ENCODE measurements at places on chromosomes 11 and 22. TPM values are rescaled to one million over a fixed set of nuclear protein-coding genes. Genes with fewer than 3 reads are reported as not detected.
A peak's percentile ranks its signal among the peaks of the same experiment; 100 is the strongest.

GRCh38 chr11:131561501-131561900, 191.1 kb downstream of the NTM start:
- peaks cover 43% of the 10 kb centered on the region for H3K27me3 ChIP-seq
- no peaks in the 10 kb centered on the region for H3K4me1 ChIP-seq
- no peak overlapping the region for H3K27ac ChIP-seq
- H3K36me3 ChIP-seq, result no peaks in the 10 kb centered on the region

DNA sequence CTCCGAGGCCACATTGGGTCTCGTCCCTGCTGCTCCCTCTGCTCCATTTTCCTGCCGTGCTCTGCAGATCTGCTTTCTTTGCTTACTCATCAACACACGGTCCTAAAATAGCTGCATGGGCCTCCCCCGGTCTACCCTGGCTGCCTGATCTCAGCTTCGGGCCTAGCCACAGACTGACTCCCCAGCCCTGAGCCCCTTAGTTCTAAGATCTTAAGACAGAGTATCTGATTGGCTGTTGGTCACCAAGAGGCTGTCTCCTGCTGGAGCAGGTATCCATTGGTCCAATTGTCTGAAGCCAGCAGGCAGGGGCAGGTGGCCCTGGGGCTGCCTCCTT, 53.7 kb upstream of the NECTIN1 start:
- H3K27me3 ChIP-seq, result peaks cover 9% of the 10 kb centered on the region
- H3K27ac ChIP-seq, result no peak overlapping the region
- DNase-seq, result peak; percentile 66
- peaks cover 4% of the 10 kb centered on the region for H3K4me1 ChIP-seq
- H3K4me3 ChIP-seq, result no peak overlapping the region

- H3K27me3 ChIP-seq, result peaks cover 55% of the 10 kb centered on the region
- H3K4me3 ChIP-seq, result no peak overlapping the region
- no peak for DNase-seq
These were observed 55.2 kb downstream of the SC5D start for GRCh38 chr11:121347813-121348212.

DNA sequence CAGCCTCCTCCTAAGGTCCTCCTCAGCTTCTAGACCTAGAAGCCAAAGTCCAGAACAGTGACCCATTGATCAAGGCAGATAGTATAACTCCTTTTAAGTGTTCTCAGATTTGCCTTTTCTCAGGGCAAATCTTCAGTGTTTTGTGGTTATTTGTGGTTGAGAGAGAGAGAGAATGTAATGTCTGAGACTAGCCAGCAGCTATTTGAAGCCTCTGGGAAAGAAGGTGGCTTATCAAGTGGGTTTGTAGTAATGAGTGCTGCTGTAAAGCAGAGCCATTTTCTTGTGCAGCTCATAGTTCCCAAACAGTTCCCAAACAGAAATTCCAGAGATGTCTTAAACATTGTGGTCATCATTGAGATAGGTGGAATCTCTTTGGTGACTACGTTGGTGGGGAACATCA, 89.5 kb downstream of the RNF169 start:
- no peak overlapping the region for H3K27ac ChIP-seq
- DNase-seq, result no peak
- H3K4me1 ChIP-seq, result 0 out of 2 replicates have a peak, but pooled peaks cover 4% of the 10 kb centered on the region
- H3K4me3 ChIP-seq, result no peak overlapping the region
- H3K27me3 ChIP-seq, result no peaks in the 10 kb centered on the region
- peaks cover 26% of the 10 kb centered on the region for H3K36me3 ChIP-seq

DNA sequence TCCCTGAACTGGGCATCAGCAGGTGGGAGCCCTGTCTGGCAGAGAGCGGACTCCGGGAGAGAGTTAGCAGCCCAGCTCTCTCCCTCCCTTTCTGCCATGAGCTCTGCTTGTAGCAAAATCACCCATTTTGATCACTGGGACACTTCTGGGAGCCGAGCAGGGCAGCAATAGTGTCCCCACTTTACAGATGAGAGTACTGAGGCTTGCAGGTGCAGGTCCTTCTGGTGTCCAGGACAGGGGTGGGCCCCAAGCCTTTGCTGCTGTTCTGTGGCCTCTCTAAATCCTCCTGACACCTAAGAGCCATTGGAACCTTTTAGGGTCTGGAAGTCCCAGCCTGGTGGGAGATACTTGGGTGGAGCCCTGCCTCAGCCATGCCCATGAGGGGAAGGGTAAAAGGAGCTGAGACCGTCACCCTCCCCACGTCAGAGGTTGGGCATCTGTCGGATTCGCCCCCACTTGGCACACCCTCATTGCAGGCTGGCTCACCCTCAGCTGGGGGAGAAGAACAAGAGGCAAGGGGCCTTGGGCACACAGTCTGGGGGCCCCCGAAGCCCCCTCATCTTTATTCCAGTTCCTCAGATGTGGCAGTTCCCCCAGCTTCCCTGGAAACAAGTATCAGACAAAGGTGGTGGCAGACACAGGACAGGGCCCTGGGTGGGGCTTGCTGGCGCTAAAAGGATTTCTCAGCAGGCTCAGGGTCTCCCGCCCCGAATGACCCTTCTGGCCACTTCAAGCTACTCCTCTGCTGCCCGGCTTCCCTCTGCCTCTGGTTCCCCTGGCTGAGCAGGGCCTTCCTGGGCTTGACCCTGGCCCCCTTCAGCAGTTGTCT, 4.5 kb downstream of the RIN1 start:
- no peak overlapping the region for H3K4me3 ChIP-seq
- no peaks in the 10 kb centered on the region for H3K36me3 ChIP-seq
- H3K4me1 ChIP-seq, result peaks cover 23% of the 10 kb centered on the region
- no peak for DNase-seq
- H3K27me3 ChIP-seq, result no peaks in the 10 kb centered on the region
- no peak overlapping the region for H3K27ac ChIP-seq

- H3K4me3 ChIP-seq, result no peak overlapping the region
- H3K4me1 ChIP-seq, result peaks cover 8% of the 10 kb centered on the region
- no peaks in the 10 kb centered on the region for H3K27me3 ChIP-seq
- no peak overlapping the region for H3K27ac ChIP-seq
- DNase-seq, result peak; percentile 82
- no peaks in the 10 kb centered on the region for H3K36me3 ChIP-seq
These were observed 81.3 kb downstream of the CLPB start for GRCh38 chr11:72352859-72353551.

DNA sequence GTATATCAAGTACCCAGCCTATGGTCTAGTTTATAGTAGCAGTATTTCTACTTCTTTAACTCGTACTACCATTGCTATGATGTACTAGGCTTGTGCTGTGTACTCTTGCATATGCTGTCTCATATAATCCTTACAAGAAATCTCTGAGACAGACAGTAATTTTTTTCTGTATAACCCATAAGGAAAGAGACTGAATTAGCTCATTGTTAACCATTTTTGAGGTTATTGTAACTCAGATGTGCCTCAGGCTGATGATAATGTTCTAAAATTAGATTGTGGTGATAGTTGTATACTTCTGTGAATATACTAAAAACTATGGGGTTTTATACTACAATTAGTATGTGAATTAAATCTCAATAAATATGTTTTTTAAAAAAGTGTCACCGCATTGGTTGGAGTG, 112.2 kb upstream of the RRM1 start:
- no peak for DNase-seq
- no peaks in the 10 kb centered on the region for H3K4me1 ChIP-seq
- H3K36me3 ChIP-seq, result no peaks in the 10 kb centered on the region
- no peak overlapping the region for H3K4me3 ChIP-seq
- no peaks in the 10 kb centered on the region for H3K27me3 ChIP-seq

GRCh38 chr11:116596346-116597260, 176.2 kb downstream of the BUD13 start:
- no peak overlapping the region for H3K27ac ChIP-seq
- no peak overlapping the region for H3K4me3 ChIP-seq
- peaks cover 14% of the 10 kb centered on the region for H3K27me3 ChIP-seq
- no peaks in the 10 kb centered on the region for H3K36me3 ChIP-seq

DNA sequence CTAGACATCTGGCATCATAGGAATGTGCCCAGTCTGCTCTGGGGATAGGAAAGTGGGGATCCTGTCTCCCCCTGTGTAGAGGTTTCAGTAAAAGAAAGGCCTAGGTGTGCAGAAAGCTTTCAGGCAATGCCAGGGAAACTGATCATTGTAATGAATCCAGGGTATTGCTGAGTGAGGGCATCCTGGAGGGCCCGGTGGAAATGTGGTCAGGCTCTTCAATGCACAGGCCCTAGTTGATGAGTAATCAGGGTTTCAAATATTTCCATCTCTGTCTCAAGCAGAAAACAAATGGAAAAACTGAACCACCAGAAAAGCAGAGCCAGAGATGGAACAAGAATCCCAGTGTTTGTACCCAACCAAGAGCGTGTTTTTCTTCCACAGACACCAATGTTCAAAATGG, 2.0 kb downstream of the CD3E start:
- H3K27ac ChIP-seq, result no peak overlapping the region
- H3K4me1 ChIP-seq, result no peaks in the 10 kb centered on the region
- no peaks in the 10 kb centered on the region for H3K36me3 ChIP-seq
- H3K27me3 ChIP-seq, result peaks cover 25% of the 10 kb centered on the region

GRCh38 chr11:84645988-84646694, 981.0 kb downstream of the DLG2 start:
- H3K4me3 ChIP-seq, result no peak overlapping the region
- DNase-seq, result no peak
- H3K27ac ChIP-seq, result no peak overlapping the region
- H3K27me3 ChIP-seq, result no peaks in the 10 kb centered on the region

DNA sequence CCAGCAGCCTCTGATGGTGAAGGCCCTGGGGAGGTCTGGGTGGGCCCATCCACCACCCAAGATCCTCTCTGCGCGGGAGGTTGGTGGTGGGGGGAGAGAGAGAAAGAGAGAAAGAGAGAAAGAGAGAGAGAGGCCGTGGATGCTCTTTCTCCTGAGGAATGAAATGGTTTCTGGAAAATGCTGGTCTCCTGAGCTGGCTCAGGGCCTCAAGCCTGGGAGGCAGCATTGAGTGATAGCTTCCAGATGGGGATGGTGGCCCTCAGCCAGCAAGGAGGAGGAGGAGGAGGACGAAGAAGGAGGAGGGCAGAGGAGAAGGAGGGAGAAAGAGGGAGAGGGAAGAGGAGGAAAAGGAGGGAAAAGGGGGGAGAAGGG, 4.6 kb downstream of the TSPAN32 start:
- peak; percentile 73 for DNase-seq
- H3K27me3 ChIP-seq, result no peaks in the 10 kb centered on the region

- no peaks in the 10 kb centered on the region for H3K36me3 ChIP-seq
- H3K4me3 ChIP-seq, result no peak overlapping the region
- H3K4me1 ChIP-seq, result no peaks in the 10 kb centered on the region
- no peak for DNase-seq
- no peaks in the 10 kb centered on the region for H3K27me3 ChIP-seq
These were observed 7.4 kb upstream of the CREBZF start for GRCh38 chr11:85672105-85672902.

DNA sequence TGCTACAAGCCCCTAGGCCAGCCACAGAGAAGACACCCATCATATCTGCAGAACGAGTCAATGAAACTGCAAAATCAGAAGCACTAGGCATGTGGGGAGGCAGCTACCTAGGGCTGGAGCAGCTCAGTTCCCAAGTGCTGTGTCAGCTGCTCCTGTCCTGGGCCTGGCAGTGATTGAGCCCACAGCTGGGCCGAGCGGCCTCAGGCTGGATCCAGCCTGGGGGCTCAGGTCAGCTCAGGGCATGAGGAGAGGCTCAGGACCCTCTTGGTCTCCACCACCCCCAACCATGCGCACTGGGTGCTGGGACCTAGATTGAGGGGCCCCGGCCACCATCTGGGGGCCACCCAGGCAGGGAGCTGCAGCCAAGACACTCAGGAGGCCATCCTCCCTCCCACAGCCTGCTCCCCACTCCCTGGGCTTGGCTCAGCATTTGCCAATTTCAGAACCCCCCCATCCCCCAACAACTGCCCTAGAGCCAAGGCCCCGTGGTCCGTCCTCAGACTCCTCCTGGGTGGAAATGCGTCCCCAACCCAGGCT, 2.4 kb upstream of the TNNT3 start:
- peaks cover 3% of the 10 kb centered on the region for H3K27me3 ChIP-seq
- no peaks in the 10 kb centered on the region for H3K4me1 ChIP-seq
- no peaks in the 10 kb centered on the region for H3K36me3 ChIP-seq
- H3K27ac ChIP-seq, result no peak overlapping the region
- DNase-seq, result no peak

GRCh38 chr11:111406091-111406490, 27.0 kb upstream of the POU2AF1 start:
- no peaks in the 10 kb centered on the region for H3K4me1 ChIP-seq
- no peak for DNase-seq
- no peaks in the 10 kb centered on the region for H3K36me3 ChIP-seq
- no peak overlapping the region for H3K27ac ChIP-seq
- peaks cover 24% of the 10 kb centered on the region for H3K27me3 ChIP-seq

DNA sequence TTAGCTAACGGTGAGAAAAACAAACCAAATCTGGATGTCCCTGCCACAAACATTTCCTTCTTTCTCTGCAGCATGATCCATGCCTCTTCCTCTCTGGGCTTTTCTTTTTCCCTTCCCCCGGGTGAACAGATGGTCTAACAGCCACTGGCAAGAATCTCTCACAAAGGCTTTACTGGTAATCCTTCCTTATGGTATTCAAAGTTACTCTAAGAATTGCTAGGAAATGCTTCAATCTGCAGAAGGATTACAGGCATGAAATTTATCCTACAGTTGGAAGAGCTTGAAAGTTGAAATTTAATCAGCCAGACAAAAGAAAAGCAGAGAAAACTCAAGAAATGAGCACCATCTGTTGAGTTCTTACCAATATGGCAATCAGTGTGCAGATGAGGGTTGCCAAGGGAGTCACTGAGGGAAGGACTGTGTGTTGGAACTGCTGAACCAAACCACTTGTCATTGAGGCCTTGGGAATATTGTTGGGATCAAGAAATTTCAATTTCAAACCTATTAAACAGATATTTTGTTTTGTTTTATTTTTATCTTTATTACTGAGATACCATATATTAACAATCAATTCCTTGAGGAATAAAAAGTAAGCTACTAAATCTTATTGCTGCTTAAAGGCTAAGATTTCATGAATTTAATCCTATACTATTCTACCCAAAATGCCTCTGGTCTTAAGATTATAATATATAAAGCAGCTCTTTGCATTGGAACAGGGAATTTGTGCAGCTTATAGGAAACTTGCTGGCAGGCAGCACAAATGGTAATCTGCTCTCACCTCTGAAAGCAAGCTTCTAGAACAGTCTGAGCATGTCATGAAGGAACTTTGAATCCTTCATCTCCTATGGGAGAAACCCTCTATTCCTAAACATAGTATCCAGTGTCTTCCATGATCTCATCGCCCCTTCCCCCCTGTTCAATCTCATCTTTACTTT, 29.7 kb upstream of the NDUFC2 start:
- no peak for DNase-seq
- no peak overlapping the region for H3K27ac ChIP-seq
- no peaks in the 10 kb centered on the region for H3K27me3 ChIP-seq

Gene ARFGAP3
- total RNA-seq, result 83.2 TPM

Gene DGAT2
- total RNA-seq, result 7.6 TPM

Gene CNTF
- 3.9 TPM for total RNA-seq

Gene HTR3A
- total RNA-seq, result not detected

Gene RIC3
- total RNA-seq, result not detected

Gene PPP6R3
- 71.2 TPM for total RNA-seq

Gene OR5B17
- not detected for total RNA-seq

Gene KDM4E
- not detected for total RNA-seq

Measured in GM23248 (cell line).